ENCODE measurements at places on chromosomes 2 and 18.

DNA sequence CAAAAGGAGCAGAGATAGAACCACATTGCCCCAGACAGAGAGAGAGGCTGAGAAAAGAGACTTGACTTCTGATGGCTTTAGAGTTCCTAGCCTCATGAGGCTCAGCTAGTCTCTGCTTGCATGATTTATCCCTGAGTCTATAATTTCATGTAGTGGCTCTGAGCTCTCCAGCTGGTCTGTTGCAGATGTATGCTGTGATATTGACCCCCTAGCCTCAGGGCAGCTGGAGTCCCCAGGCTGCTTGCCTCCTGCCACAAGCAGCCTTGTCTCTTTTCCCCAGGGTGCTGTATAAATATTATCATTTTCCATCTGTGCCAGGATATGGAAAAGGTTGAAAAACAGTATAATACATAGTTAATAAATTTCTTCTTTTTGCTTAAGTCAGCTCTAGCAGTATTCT is 467.6 kb upstream of the CWC22 start:
- peak; percentile 10 for DNase-seq

- DNase-seq: no peak
Measured at GRCh38 chr2:203720915-203721672, 14.7 kb downstream of the CD28 start.

GRCh38 chr2:136384531-136385303 is 266.8 kb upstream of the CXCR4 start:
- peak; percentile 74 for DNase-seq

- peak; percentile 77 for DNase-seq
Measured at GRCh38 chr18:75896865-75897264, 469.4 kb upstream of the SMIM21 start.

GRCh38 chr2:171813126-171813525 is 80.9 kb downstream of the SLC25A12 start:
- no peak for DNase-seq

Data from NCI-H82 (cell line).